Retinal pigment epithelial cell (primary cell): ENCODE measurements at places on chromosomes 1 and 21.

- no peak for DNase-seq
Measured at GRCh38 chr1:33182401-33182841, 578 bp upstream of the TRIM62 start.

DNA sequence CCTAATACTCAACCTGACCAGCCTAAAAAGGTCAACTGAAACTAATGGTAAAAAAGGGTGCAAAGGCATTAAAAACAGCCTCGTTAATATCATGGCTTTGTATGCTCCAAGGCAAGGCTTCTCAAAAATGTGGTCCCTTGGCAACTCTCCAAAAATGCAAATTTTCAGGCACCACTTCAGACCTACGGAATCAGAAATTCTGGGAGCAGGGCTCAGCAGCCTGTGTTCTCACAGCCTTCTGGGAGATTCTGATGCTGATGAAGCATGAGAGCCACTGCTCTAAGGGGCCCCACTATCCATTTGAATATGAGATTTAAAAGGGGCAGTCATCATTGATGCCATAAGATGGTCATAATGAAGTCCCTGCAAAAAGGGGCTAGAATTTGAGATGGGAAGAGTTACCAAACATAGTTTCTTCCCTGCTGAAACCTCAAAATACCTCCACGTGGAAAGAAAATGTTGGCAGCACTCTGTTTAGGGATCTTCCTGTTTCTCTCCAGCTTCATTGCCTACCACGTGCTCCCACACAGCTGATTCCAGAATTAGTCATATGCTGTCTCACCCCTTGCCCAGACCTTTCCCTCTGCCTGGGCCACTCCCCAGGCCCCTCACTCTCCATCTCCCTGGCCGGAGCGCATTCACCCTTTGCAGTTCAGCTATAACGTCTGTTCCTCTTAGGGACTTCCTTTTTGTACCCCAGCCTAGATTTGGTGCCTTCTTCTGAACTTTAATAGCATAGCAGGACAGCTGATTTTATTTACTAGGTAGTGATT, 46.7 kb downstream of the PHC2 start:
- no peak for DNase-seq

DNA sequence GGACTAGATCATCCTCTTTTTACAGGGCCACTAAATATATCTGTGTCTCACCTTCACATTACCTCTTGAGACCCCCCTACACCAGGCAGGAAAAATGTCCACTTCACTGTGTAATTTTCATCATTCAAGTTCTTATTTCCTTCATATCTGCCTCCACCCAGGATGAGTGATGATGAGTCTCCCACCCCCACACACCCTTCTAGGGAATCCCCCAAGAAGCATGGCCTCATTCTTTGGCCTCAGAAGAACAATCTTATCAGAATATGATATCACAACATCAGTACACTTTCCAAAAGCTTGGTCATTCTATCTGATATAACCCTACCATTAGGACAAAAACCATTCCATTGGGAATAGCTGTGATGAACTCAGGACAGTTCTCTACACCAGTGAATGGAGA, 170.3 kb upstream of the DUSP10 start:
- DNase-seq = no peak

GRCh38 chr1:228899421-228899956, 164.2 kb downstream of the RHOU start:
- no peak for DNase-seq
